ENCODE measurements at places on chromosomes 1 and 21.

DNA sequence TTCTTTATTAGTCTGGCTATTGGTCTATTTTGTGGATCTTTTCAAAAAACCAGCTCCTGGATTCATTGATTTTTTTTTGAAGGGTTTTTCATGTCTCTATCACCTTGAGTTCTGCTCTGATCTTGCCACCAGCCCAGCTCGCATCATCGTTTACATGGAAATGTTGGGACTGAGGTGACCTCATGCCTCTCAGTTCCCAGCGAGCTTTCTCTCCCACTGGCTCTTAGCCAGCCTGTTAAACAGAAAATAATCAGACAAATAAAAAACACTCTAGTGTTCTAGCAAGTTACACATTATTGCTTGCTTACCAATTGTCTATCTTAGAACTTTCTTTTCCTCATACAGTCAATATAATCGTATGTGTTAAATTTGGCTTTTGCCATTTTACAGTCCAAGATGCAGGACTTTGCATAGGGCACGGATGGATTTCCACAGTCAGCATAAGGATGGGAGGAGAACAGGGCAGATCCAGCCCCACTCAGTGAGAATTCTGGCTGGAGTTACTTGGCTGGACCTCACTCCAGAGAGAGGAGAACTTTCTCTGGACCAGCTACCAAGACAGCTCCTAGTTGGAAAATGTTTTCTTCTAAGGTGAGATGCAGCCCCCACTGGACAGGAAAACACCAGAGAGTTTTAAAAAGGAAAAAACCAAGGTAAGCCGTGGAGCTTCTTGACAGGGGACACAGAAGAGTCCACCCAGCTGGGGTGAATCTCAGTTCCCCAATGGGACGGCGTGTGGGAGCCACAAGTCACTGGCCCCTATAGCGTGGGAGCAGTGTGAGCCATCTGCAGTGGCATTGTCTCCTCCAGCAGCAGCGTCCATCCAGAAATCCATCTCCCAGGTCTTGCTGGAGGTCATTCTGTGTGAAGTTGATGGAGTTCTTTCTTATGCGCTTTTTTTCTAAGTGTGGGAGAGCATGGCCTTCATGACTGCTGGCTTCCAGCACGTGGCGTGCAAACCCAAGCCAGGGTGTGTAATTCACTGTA, 17.6 kb downstream of the PGBD2 start:
- DNase-seq, result no peak

GRCh38 chr1:2402420-2402819, 9.9 kb downstream of the PEX10 start:
- no peak for DNase-seq

DNA sequence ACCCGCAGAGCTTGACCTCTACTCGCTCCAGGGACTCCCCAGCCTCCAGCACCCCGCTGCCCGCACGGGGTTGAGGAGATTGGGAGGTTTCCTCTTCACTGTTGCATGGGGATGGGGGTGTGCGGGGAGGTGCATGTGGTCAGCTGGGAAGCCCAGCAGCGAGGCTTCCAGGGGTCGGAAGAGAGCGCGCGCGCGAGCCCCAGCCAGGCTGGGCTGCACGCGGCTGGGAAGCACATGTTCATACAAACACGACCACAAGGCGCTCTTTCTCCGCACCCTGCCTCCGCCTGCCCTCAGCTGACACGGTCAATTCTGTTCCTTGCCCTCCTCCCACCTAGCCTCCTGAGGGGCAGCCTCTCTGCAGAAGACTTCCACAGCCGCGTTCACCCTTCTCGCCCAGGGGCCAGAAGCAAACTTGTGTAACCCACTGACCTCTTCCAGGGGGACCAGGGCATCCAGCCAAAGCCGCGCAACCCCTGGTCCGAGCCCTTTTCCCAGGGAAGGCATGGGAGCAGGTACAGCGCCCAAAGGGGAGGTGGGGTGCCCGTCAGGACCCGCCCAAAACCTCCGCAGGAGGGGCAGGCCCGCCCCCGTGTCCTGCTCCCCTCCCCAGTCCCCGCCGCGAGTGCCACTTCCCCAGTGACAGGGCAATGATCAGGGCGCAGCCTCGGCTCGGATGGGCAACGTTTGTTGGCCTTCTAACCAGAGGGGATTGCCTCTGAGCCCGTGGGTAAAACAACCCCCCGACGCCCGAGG, 1.3 kb downstream of the COL24A1 start:
- no peak for DNase-seq

DNA sequence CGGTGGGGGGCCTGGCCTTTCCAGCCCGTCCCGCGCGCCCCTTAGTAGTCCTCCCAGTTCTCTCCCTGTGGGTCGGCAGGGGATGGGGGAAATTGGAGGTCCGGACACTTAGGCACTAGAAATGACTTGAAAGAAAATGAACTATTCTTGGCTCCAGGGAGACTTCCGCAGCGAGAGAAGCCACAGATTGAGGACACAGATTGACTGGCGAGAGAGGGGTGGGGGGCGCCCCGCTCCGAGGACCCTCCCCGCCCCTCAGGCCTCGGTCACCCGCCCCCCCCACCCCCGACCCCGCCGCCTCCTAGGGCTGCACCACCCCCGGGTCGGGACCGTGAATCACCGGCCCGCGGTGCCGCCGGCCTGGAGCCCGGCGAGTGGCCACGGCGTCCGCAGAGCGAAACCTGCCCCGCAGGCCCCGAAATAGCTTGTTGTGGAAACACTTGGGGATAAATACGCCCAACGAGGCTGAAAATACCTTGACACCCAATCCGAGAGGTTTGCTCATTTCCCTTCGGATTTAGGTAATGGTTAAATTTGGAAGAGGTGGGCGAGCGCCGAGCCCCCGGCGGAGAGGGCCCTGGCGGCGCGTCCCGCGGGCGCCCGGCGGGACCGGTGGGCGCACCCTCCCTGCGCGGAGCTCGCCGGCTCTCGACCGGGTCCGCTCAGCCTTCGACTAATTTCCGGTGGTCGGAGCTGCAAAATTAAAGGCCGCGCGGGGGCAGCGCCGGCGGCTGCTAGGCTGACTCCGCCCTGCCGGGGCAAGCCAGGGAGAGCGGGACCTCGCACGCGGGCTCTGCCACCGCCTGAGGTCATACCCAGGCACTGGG, at the start of gene GFI1:
Gene GFI1 (minus strand): TSS at position 675 of the 827 bp plus-strand sequence. CDS start 3,438 bp downstream, outside the sequence.
- DNase-seq, result no peak

DNA sequence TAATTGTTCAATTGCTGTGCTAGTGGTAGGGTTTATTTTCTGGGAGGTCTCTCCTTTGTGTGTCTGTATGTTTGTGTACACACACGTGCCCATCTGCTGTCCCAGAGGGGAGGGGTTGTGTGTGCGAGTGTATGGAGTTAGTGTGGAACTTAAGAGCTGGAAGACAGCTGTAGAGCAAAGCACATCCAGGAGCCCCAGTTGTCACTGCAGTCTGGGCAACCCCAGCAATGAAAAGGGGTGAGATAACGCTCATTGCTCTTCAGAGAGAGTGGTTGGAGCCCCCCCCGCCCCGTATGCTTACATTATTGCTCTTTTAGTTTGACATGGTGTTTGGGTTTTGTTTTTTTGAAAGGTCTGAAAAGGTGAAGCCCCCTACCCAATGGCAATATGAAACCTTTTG, 36.9 kb downstream of the NCF2 start:
- no peak for DNase-seq

Measured in DMS79 treated with DMSO at 0.1 percent for 48 hours (cell line).